ENCODE measurements at places on chromosomes 7 and 10.

- no peak for DNase-seq
Observed at GRCh38 chr7:30278849-30279652, 5.3 kb upstream of the ZNRF2 start.

- DNase-seq, result no peak
Observed at GRCh38 chr7:74051629-74052410, 23.8 kb downstream of the ELN start.

GRCh38 chr7:151675196-151675920, 155.7 kb upstream of the RHEB start:
- no peak for DNase-seq

DNA sequence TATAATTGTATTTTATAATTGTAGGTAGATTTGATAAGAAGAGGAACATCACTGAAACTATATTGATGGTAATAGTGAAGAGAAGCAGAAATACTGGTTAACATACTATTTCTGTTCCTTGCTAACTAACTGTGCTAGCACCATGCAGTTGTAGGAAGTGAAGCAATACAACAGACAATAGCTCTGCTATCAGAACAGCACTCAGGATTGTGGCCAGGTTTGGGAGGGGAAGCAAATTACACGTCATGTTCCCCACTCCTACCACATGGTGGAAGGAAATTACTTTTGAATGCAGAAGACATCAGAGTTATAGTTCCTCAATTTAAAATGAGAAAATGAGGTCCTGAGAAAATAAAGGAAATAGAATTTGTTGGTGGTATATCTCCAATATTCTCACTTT, 151.1 kb downstream of the DGKB start:
- DNase-seq, result no peak

DNA sequence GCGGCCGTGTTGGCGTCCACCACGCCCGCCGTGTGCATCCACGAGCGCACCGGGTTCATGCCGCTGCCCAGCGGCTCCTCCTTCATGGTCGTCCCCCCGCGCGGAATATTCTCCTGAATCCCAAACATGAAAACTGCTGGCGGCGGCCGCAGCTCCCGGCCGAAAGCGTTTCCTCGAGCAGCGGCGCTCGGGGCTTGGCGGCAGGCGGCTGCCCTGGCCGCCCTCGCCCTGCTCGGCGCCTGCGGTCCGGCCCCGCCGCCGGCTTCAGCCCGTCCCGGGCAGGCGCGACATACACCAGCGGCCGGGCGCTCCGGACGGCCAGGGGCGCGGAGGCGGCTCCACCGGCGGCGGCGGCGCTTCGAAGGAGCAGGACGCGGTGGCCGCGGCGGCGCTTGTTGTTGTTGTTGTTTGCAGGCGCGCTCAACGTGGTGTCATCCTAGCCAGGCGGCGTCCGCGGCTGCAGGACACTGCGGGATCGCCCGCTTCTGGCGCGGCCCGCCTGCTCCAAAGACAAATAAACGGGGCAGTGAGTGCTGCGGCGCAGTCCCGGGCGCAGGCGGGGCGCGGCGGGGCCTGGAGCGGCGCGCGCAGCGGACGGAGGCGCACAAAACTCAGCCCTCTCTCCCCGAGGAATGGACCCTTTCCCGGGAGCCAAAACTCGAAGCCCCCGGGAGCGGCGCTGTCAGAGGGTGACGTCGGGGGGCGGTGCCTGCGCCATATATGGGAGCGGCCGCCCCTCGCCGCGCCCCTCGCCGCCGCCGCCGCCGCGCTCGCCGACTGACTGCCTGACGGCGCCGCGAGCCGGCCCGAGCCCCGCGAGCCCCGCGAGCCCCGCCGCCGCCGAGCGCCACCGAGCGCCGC, at the start of gene EBF3:
Gene EBF3, minus strand, starts transcription at position 634 of the 861 bp plus-strand sequence. Its CDS starts 506 bp downstream, at position 128.
- no peak for DNase-seq
